Germinal center (tissue), 1 donor: ENCODE measurements at places on chromosomes 5 and 9.
A peak's percentile ranks its signal among the peaks of the same experiment; 100 is the strongest.

- no peak for DNase-seq
Observed at GRCh38 chr5:173893192-173893561, 5.0 kb downstream of the CPEB4 start.

GRCh38 chr9:80649496-80649895 lies 1039.9 kb downstream of the TLE1 start:
- no peak for DNase-seq

GRCh38 chr5:139861021-139861888 lies 65.6 kb downstream of the PSD2 start:
- no peak for DNase-seq

DNA sequence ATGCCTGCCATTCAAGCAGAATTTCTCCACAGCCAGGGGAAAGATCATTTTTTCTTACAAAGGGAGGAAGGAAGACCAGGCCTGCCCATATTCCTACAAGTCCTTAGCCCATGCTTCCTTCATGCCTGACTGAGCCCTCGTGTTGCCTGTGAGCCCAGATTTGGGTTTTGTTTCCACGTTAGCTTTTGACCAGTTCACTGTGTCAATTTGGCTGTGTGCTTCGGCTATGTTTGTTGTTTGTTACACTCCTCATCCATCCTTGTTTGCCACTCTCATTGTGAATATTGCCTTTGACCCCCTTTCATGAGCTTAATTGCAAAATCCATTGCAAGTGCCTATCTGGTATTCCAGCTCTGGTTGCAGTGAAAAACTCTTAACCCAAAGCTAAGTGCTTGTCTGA lies 84.7 kb upstream of the RIOK2 start:
- no peak for DNase-seq

DNA sequence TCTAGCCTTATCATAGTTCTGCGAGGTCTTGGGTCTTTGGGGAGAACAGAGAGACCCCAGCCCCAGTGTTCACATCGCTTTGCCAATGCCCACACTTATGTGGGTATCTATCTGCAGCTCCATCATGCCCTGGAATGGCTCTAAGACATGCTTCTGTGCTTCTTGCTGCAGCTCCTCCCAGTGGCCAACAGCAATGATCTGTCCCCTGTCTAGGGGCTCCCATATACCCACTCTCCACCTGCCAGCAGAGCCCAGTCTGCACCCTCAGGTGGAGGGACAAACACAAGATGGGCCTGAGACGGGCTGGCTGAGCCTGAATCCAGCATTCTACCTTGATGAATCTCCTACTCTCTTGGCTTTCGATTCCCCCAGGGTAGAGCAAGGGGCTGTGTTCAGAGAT lies 14.6 kb upstream of the DAP start:
- DNase-seq = peak; percentile 24

DNA sequence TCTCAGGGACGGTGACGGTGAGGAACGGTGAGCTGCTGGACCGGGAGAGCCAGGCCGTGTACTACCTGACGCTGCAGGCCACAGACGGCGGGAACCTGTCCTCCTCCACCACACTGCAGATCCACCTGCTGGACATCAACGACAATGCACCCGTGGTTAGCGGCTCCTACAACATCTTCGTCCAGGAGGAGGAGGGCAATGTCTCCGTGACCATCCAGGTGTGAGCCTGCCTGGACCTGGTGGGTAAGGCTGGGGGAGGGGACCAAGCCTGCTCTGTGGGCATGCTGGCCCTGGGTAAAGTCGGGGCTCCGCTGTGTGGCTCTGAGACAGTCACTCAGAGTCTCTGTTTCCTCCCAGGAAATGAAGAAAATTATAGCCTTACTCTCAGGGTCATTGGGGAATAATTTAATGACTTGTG lies 29.3 kb downstream of the CDHR2 start:
- peak; percentile 52 for DNase-seq

GRCh38 chr5:151825445-151825844 lies 53.7 kb downstream of the G3BP1 start:
- peak; percentile 24 for DNase-seq

GRCh38 chr9:84270847-84271530 lies 69.6 kb downstream of the SLC28A3 start:
- no peak for DNase-seq

- DNase-seq = peak; percentile 75
Observed at GRCh38 chr5:67003935-67004729, 192.5 kb downstream of the CD180 start.

- DNase-seq = peak; percentile 6
Observed at GRCh38 chr5:129460672-129460935, 506 bp downstream of the ADAMTS19 start.

GRCh38 chr5:10635257-10635866 lies 71.5 kb downstream of the ANKRD33B start:
- DNase-seq = peak; percentile 73

- no peak for DNase-seq
Observed at GRCh38 chr9:68800836-68801235, 95.8 kb downstream of the PIP5K1B start.

GRCh38 chr9:7105095-7105494 lies 347.3 kb downstream of the KDM4C start:
- no peak for DNase-seq

DNA sequence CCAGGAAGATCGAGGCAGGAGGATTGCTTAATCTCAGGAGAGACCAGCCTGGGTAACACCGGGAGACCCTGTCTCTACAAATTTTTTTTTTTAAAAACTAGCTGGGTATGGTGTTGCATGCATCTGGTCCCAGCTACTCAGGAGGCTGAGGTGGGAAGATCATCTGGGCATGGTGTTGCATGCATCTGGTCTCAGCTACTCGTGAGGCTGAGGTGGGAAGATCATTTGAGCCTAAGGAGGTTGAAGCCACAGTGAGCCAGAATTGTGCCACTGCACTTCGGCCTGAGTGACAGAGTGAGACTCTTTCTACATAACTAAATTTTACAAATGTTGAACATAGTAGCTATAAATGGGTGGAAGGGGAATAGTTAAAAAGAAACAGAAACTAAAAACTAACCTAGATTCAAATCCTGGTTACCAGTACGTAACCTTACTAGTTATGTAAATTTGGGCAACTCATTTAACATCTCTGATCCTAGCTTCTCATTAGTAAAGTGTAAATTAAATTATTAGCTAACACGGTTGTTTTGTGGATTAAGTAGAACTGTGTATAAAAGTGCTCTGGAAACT lies 41.7 kb downstream of the TMEM161B start:
- DNase-seq = no peak

DNA sequence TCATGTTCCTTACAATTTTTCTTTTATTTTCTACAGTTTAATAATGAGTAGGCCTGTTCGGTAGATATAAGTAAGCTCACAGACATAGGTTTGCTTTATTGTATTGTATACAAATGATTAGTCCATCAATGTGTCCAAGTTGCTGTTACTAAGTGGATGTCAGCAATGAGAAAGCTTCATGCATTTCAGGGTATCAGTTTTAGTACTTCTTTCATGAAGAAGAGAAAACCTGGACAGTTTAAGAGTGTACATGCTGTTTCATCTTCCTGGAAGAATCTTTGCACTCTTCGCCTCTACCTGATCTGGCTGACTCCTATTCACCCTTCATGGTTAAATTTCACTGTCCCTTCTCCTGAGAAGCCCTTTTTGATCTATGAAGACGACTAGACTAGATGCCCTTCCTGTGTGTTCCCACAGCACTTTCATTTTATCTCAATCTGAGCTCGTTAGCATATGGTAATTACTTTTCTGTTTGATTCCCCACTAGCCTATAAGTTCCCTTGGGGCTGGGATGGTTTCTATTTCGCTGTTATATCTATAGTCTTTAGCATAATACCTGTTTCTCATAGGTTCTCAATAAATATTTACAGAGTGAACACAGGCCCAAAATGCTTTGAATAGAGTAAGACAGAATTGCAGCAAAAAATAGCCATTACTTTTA lies 70.7 kb downstream of the CETN3 start:
- no peak for DNase-seq

DNA sequence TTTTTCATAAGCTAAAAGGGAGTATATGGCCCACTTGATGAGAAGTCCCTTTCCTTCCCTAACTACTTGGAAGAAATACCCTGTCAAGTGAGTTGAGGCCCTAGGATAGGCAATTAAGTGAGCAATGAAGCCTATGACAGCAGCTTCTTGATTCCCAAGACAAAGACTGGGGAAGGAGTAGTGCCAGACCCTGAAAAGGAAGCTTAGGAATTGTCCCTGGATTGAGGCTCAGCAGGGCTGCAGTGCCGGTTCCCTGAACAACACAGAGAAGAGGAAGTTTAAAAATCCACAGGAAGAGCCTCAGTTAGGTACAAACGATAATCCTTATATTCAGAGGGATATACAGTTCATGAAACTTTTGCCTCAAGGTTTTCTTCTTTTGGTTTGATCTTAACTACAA lies 61.8 kb upstream of the RAD23B start:
- no peak for DNase-seq

GRCh38 chr9:77938163-77938562 lies 93.4 kb downstream of the GNAQ start:
- no peak for DNase-seq

DNA sequence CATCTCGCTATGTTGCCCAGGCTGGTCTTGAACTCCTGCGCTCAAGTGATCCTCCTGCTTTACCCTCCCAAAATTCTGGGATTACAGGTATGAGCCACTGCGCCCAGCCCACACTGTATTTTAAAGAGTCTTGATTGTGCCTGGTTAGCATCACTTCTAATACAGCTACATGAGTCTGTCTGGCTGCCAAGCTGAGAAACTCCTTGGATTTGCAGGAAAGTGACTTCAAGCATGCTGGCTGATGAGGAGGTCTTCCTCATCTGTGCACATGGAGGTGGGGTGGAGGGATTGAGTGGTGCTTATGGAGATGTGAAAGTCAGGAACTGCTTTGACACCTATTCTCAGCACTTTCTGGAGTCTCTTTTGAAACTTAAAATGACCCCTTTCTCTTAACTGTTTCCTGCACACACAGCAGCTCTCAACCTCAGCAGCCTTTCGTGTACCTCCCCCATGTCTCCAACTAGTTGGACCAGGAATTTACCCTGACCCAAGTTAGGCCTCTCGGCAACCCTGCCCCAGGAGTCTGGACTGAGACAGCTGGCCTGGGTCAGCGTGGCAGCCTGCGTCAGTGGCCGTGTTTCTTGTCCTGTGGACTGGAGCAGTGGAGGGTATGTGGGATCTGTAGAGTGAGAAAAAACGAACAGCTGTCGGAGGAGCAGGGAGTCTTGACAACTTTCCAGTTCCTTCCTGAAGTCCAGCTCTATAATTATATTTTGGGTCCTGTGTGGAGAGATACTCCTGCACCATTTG lies 72.5 kb downstream of the ACER2 start:
- DNase-seq = no peak

GRCh38 chr5:172846249-172846648 lies 12.2 kb downstream of the ERGIC1 start:
- DNase-seq = no peak

GRCh38 chr9:33165263-33166151 lies 1.6 kb downstream of the B4GALT1 start:
- DNase-seq = peak; percentile 54

DNA sequence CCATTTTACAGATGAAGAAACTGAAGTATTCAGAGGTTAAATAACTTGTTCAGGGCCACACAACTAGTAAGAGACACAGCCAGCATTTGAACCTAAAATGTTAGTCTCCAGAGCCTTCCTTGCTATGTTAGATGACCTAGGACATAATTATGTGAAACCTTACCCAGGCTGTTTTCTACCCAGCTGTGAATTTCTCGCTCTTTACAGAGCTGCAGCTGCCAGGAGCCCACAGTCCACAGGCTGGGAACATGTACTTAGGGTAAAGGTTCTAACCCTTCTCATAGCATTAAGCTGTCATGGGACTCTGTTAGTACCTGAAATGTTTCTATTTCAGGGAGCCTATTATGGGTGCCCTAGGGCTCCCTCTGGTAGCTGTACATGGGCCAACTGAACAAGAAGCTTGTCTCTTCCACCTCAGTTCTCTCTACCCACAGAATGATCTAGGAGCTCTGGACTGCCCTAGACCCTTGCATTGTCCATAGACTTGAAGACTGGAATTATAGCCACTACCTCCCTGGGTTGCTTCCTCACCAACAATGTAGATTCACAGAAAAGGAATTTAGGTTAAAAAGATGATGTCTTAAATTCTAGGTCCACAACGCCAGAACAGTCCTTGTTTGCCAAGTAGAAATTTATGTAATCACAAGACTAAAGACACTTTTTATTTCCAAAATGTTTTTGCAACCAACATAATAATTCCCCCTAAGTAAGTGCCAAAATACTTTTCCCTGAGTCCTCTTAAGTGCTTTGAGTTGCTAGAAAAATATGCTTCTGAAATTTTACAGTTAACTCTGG lies 262.9 kb downstream of the PIK3R1 start:
- DNase-seq = no peak

DNA sequence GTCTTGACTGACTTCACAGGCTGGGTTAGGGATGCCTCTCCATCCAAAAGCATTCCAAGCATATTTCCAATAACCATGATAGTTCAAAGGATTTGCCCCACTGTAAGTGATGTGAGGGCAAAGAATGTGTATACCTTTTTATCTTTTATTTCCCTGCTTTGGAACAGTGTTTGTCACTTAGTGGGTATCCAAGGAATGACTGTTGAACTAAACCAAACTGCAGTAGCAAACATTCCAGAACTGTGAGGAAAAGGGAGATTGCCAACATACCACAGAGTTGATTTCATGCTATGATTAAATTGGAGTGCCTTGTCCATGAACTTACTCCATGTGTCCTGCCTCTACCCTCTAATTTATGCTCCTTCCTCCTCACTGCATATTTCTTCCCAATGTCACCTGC lies 400.0 kb downstream of the KIAA0825 start:
- no peak for DNase-seq

GRCh38 chr5:75656311-75657003 lies 45.2 kb downstream of the ANKDD1B start:
- DNase-seq = no peak

DNA sequence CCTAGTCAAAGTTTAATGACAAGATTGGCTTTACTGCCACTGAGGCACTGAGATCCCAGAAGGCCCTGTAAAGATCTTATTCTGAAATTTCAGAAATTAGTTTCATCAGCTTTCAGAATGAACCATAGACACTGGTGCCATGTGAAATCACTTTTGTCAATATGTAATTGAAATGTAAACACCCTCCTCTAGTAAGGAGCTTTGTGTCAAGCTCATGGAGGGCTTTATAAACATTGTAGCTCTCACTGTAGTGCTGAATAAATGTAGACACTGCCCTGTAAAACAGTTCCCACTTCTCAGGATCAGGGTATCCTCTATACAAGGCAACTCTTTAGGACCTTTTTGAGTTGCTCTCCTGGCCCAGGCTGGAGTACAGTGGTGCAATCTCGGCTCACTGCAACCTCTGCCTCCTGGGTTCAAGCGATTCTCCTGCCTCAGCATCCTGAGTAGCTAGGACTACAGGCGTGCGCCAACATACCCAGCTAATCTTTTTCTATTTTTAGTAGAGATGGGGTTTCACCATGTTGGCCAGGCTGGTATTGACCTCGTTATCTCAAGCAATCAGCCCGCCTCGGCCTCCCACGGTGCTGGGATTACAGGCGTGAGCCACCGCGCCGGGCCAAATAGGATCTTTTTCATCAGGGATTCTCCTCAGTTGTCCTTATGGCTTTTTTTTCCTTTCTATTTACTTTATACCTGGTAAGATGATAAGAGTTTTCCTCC lies 1823.9 kb upstream of the CDH9 start:
- no peak for DNase-seq

- DNase-seq = no peak
Observed at GRCh38 chr9:130977811-130978221, 31.2 kb upstream of the LAMC3 start.
